CD14-positive monocyte (primary cell): ENCODE measurements at places on chromosomes 13 and 19.

- DNase-seq = peak; percentile 37
Observed at GRCh38 chr13:30569901-30570576, 47.7 kb upstream of the USPL1 start.

DNA sequence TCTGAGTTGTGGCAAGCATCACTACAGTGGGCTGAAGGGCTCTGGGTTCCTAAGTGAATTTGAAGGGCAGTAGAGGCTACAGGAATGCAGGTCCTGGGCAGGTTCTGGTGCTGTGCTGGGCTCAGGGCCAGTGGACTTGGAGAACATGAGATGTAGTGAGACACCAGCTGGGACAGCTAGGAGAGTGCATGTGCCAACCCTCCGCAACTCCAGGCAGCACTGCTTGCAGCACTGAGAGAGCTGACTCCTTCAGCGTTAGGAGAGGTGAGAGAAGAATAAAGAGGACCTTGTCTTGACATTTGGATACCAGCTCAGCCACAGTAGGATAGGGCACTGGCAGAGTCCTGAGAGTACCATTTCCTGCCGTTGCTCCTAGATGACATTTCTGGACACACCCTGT lies 739.9 kb upstream of the PRR20A start:
- DNase-seq = no peak

GRCh38 chr19:16442386-16443276 lies 29.1 kb downstream of the EPS15L1 start:
- DNase-seq = no peak

DNA sequence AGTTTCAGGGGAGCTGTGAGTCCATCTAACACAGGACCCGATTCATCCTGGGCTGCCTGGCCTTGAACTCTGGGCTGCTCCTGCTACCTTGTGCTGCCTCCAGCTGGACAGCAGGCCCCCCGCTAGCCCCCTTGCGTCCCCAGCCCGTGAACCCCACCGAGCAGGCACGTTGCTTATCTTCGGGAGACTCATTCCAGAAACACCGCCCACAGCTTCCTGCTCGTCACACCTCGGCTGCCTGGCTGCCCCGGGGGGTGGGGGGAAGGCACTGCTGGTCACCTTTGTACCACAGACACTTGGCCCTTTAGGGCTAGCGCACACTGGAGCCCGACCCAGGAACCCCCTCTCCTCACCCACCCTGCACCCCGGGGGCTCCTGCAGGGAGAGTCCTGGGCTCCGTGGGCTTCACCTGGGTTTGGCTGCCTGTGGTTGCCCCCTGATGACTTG lies 48.1 kb downstream of the CRTC1 start:
- no peak for DNase-seq

DNA sequence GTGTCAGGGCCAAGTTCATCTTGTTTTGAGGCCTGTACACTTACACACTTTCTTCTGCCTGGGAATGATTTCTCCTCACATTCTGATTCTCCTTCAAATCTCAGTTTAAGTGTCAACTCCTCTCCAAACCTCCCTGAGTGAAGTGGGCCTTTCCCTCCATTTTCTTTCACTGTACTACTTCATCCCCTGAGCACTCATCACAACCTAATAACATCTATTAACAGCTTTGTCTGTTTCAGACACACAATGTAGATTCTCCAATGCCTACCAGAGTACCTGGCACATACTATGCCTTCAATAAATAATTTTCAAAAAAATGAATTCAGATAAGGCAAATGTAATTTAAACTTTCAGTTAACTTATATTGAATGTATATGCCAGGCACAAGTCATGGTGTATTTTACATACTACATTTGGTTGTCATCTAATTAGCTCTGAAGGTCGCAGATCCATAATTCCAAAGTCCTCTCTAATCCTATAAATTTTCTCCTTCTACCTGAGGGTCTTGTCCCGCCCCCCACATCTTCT lies 357 bp upstream of the COG6 start:
- DNase-seq = no peak

GRCh38 chr19:32811151-32811550 lies 58.4 kb downstream of the SLC7A9 start:
- DNase-seq = no peak

- no peak for DNase-seq
Observed at GRCh38 chr19:40265763-40266099, 19.4 kb downstream of the AKT2 start.
